NCI-H748 treated with DMSO at 0.1 percent for 48 hours (cell line): ENCODE measurements at places on chromosomes 2 and 18.

GRCh38 chr2:636641-637405 lies 40.4 kb downstream of the TMEM18 start:
- peak; percentile 9 for DNase-seq

DNA sequence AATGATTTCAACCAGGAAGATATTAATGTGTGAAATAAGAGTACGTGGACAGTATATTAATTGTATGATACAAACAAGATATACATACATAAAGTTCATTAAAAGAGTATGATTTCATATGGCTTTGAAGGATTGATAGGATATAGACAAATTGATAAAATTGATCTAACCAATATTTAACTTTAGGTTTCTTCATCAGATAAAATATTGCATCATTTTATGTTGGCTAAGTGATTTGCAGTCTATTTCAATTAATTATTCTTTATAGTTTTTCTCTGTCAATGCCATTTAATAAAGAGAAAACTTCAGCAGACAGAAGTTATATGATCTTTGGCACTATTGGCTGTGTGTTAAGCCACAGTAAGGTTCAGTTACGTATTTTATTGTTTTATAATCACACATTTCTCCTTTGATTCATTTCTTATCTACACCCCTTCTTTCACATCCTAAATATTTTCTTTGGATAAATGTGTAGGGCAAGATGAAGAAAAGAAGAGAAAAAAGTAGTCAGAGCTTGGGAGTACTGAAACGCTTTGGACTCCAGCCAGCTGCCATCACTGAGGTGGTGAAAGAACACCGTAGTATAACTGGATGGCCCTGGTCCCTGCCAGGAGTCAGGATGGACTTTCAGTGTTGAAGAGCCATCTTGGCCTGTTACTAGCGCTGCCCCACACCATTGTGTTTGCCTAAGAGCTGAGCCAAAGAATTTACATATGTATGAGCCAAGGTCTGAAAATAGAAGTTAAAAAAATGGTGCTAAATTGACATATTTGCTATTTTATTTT lies 9.8 kb upstream of the CPS1 start:
- DNase-seq: no peak

DNA sequence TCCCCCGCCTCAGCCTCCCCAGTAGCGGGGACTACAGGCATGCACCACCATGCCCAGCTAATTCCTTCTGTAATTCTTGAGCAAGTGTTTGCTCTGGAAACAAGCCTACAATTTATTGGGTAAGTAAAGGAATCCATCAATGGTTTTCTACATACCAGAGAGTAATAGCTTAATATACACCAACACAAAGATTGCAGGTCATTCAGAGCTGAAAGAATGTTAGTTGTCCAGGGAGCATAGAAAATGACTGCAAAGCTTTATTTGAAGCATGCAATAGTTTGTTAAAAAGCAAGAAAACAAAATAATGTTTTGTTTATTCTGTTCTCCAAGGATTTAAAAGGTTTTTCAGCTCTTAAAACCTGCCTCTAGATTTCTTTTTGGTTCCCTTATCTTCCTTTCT lies 5.6 kb downstream of the IDH1 start:
- no peak for DNase-seq

GRCh38 chr2:73611193-73611592 lies 31.0 kb downstream of the NAT8 start:
- DNase-seq: no peak

DNA sequence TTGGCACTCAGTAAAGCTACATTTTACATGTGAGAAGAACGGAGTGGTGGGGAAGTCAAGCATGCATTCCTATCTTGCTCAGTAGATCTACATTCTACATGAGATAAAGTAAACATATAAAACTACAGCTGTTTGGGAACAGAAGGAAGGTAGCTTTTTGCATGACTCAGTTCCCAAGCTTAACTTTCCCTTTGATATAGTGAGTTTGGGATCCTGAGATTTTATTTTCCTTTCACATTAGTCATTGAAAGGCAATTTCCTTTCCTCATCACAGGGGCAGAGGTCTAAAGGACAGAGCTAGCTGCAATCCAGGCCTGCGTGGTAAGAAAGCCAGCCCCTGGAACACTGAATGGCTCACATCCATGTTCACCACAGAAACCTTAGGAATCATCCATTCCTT lies 257.2 kb downstream of the SRBD1 start:
- DNase-seq: no peak

DNA sequence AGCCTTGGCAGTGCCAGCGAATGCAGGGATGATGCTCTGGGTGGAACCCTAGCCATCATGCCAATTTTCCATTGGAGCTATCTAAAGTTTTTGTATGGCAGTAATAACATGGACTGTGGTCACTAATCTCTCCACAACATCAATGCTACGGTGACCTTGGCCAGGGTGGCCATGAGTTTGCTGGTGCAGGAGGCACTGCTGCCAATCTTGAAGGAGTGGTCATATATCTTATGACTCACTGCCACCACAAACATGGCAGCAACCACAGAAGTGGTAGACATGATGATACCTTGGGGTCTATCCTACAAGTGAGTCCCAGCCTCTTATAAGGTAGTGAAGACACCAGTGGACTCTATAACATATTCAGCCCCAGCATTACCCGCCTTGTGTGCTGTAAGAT lies 104.6 kb downstream of the EVA1A start:
- DNase-seq: no peak

DNA sequence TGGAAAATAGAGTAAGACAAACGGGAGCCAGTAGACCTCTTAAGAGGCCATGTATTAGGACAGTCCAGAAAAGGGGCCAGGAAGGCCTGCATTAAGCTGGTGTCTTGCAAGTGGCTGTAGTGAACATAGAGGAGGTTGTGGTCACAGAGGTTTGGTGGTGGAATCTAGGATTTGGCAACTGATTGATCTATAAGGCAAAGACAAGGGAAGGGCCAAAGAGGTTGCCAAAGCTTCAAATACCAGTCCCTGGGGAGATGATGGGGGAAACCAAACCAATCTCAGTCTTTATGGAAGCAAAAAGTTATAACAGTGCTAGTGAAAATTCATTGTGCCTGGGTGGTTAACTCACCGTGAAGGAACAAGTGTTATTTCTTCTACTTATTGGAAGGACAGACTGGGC lies 28.7 kb upstream of the RTN4 start:
- DNase-seq: no peak

DNA sequence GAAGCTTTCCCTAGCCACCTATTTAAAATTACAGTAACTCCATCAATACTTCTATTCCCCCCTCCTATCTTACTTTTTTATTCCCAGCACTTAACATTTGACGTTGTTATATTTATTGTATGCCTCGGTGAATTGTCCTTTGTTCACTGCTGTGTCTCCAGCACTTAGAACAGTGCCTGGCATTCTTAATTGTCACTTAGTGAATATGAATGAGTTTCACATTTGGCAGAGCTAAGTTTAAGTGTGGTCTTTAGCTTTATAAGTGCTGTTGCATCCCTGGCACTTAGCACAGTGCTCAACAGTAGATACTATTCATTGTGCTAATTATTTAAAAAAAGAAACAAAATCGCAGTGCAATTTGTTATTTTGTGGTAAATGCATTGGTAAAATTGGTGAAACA lies 1.7 kb downstream of the RMP24 start:
- no peak for DNase-seq
